ENCODE measurements at places on chromosomes 3 and 15. TPM values are rescaled to one million over a fixed set of nuclear protein-coding genes. Genes with fewer than 3 reads are reported as not detected.

NR2F2 gene
- 0.99 TPM for total RNA-seq

DNA sequence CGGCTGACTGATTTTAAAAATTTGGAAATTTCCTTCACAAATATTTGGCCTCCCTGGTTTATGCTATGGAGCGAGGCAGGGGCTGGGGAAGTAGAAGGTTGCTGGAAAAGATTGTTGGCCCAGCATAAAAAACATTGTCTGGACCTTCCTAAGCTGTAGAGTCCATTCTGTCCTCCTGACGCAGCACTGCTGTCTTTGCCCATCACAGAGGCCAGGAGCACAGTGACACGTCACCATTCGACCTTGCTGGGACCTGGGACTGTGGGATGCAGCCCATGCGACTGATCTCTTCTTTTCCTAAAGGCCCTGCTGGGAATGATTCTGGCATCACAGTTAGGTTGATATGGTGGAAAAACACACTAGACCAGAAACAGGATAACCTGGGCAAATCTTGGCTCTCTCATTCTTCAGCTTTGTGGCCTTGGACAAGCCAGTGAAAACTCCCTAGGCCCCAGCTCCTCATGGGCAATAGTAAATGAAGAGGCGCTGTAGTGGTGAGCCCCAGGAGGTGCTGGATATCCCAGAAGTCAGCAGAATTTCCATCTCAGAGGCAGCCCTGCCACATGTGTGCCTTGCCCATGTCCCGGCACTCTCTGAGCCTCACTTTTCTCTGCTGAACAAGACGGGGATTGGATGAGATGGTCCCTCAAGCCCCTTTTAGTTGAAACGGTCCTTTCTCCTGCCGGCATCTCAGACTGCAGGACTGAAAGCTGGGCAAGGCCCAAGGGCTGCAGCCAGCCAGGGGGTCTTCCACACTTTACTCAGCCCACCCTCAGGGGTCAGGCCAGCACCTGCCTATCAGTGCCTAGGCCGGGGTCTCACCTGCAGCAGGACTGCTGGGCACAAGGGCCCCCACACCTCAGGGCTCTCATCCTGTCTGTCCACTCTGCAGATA lies 69.6 kb downstream of the SENP2 start:
- DNase-seq: no peak

ONECUT1 gene
- 0.18 TPM for total RNA-seq

GOLGA8J gene
- total RNA-seq: not detected

DNA sequence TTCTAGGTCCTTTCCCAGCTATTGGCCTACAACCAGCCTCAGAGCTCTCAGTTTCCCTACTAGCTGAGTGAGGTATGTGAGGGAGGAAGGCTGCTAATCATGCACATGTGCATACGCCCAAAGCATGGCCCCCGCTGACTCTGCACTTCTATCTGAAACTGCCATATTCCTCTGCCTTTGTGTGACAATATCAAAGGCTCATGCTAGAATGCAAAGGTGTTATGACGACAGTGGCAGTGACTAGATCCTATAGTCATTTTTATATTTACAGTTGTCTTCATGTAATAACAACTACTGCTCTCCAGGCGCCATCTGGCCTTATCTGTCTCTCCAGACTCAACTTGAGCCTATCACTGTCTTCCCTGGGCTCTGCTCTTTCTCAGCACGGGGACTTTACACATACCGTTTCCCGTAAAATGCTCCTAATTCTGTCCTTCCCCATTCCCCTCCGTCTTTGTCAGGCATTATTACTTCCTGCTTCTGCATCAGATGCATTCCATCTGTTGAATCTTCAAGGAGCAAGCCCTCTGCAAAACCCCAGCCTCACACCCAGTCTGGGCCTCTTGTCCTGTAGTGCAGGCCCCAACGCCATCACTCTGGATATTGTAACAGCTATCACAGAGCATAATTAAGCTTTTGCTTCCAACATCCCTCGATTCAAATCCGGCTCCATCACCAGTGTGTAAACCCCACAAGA lies 102.5 kb downstream of the PDCD6IP start:
- no peak for DNase-seq

- DNase-seq: no peak
These were observed 493.6 kb upstream of the AGTR1 start for GRCh38 chr3:148204131-148204530.

DNA sequence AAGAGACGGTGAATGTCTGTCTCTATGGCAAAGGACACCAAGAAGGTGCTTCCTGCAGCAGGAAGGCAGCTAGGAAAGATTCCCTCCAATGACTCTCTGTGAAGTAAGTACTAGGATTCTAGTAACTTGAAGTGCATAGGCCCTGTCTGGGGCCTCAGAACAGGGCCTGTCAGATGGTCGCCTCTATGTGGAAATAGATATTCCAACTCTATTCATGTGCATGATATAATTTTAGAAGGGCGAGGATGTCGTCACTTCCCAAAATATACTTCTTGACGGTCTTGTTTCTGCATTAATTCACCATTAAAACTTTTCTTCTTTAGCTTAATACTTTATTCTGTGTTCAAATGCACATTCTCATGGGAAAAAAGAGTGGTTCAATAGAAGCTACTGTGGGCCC lies 167.0 kb downstream of the TLE3 start:
- DNase-seq: no peak

GRCh38 chr3:124779116-124779515 lies 48.9 kb downstream of the UMPS start:
- DNase-seq: no peak

PPP1R14D gene
- not detected for total RNA-seq

DNA sequence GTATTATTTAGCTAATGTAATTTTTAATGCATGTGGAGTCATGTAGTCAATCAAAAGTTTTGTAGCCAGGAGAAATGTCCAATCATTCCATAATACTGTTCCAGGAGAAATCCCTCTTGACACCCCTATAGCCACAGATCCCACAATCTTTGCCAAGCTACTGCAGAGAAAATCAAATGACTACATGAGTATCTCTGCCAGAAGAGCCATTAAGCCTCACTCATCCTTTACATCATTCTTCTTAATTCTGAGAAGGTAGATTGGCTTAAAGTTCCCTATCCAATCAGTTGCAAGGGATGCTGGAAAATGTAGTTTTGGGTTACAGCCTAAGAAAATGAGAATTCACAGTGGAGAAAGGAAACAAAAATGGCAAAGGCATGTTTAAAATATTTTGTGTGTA lies 502.1 kb downstream of the ZBBX start:
- no peak for DNase-seq

VGLL3 gene
- 0.04 TPM for total RNA-seq

EOMES gene
- 0.11 TPM for total RNA-seq

All from cardiac muscle cell (in vitro differentiated cells and primary cell).